ENCODE measurements at places on chromosomes 6 and 20. TPM values are rescaled to one million over a fixed set of nuclear protein-coding genes. Genes with fewer than 3 reads are reported as not detected.

GRCh38 chr6:31169123-31169857 is 1.2 kb downstream of the POU5F1 start:
- no peak for DNase-seq

GRCh38 chr6:29665942-29666825 is 9.3 kb downstream of the MOG start:
- DNase-seq: no peak

The CD93 gene
- total RNA-seq: 1.2 TPM

DNA sequence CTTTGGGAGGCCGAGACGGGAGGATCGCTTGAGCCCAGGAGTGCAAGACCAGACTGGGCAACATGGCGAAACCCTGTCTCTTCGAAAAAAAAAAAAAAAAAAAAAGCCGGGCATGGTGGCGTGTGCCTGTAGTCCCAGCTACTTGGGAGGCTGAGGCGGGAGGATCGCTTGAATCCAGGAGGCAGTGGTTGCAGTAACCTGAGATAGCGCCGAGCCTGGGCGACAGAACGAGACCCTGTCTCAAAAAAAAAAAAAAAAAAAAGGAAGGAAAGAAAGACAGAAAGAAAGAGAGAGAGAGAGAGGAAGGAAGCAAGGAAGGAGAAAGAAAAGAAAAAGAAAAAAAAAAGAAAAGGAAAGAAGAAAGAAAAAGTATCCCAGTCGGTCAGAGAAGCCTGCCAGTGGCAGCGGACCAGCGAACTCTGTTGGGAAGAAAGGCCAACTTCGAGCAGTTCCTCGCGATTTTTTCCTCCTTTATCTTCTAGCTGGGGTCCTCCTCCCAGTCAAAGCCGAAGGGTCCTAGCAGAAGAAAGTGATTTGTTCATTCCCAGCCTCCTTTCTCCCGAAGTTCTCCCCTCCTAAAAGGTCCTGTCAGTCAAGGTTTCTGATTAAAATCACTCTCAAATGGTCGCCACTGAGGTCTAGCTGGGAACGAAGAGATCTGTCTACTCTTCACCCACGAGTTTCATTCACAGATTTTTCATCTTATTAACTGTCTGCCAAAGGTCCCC is 2.4 kb upstream of the SYCP2L start:
- no peak for DNase-seq

GRCh38 chr6:158628542-158628941 is 16.0 kb downstream of the DYNLT1 start:
- DNase-seq: no peak

DNA sequence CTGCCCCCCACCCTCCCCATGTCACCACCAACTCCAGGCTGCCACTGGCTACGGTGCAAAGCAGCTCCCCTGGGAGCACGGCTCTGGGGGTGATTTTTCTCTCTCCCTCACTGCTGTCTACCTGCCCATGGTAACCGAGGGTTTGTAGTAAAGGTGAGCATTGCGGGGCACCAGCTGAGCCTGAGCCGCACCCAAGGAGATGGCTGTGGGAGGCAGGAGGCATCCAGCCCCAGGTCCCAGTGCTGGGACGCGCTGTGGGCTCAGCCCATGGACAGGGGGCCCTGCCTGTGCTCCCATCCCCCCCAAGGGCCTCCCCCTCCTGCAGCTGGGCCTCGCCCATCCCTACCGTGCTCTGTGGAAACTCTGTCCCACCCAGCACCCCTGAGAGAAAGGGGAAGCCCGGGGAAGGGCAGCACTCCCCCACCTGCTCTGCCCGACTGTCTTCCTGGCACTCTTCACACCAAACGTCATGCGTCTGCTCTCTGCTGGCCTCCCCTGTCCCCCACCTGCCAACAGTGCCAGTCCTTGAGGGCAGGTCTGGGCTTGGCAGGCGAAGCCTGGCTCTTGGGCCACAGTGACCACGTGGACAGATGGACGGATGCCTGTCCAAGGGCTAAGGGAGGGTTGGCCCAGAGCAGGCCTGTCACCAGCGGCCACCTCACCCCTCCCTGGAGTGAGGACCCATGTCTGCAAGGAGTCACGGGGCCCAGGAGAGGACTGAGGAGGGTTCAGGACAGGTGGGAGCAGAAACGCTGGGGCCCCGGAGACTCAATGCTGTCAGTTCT is 3.8 kb upstream of the CHRNA4 start:
- DNase-seq: no peak

GRCh38 chr20:45218124-45218523 is 3.0 kb upstream of the SEMG2 start:
- DNase-seq: no peak

The HLA-DRB1 gene
- total RNA-seq: 14.2 TPM
